D341Med (cell line): ENCODE measurements at places on chromosomes 4 and X.

DNA sequence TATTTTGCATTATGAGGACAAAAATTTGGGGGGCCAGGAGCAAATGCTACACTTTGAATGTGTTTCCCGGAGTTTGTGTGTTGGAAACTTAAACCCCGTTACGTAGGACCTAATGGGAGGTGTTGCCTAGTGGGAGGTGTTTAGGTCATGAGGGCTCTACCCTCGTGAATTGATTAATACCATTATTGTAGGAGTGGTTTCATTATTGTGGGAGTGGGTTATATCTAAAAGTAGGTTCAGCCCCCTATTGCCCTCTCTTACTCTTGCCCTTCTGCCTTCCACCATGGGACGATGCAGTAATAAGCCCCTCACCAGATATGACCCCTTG, 15.5 kb downstream of the UBA6 start:
- no peak for DNase-seq

DNA sequence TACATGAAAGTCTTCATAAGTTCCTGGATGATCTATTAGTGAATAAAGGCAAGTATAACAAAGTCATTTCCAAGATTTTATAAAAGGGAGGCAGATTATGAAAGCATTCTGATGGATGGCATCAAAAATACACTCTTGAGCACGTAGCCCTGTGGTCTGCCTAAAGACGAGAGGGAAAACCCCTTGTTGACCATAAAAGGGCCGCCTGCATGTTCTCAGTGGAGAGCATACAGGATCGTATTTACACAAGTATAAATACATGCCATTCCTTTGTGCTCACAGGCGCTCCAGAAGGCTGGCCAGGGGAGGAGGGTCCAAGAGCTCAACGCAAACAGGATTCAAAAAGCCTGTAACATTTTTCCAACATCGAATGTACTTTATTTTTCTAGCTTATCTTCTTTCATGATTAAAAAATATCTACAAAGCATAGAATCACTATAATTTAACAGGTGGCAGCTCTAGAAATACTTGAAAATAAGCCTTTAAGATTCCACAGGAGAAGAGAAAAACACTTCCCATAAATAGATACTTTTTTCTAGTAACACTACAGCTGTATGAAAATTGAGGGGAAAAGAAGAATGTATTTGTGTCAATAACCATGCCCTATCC, 29.6 kb downstream of the PDGFC start:
- DNase-seq = no peak

DNA sequence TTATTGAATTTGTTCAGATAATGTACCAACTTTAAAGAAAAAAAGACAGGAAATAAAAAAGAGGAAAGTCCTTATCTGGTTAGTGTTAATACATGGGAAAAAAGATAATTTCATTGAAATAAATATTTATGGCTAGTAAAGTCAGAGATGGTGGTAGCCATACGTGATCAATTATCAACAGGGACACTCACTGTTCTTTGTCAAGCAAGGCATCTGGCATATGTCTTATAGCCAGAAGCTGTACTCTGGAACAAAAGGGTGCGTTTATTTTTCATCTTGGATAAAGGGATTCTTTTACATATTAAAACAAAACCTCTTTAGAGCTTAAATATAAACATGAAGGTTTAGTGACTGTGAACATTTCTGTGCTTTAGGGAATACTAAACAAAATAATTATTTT, 26.7 kb downstream of the HDX start:
- DNase-seq = no peak

GRCh38 chr4:151955721-151956380, 195.0 kb upstream of the GATB start:
- no peak for DNase-seq

DNA sequence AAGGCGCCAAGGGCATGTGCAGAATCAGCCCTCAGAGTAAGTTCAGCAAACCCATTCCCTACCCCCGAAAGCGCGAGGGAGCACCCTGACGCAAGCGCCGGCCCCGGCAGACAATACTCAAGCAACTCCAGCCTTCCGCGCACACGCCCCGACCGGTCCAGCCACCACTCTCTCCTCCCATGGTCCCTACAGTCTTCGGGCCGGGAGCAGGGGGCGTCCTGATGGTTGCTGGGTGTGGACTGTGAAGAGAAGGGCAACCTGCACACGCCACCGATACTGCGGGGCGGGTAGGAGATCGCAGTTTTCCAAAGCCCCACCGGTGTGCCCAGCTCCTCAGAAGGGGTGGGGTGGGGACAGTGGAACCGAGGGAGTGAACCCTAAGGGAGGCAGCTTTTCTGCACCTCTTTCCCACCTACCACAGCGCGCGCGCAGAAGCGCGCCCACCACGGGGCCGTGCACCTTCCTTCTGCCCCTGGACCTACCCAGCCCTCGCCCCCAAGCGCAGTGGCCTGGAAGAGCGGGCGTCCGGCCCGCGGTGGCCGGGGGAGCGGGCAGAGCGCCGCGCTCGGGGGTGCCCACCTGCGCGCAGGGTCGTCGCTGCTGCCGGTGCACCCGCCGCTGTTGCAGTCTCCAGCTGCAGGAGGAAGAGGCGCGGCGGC, 650.2 kb upstream of the DIPK2B start:
- peak; percentile 58 for DNase-seq

DNA sequence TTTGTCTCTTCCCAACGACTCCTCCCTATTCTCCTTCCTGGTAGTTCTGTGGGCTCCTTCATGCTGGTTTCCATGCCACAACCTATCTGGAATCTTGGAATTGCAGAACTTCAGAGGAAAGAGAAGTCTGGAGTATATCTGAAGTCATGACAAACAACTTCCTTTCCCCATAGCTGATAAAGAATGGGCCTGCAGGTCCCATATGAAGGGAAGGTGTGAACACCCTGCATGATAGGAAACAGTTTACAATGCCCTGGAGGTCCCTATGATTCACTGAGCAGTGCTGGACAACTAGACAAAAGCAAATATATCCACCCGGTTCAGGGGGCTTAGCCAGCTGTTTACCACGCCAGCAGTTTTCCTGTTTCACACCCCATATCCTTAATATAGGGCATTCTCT, 19.4 kb downstream of the FAM9C start:
- no peak for DNase-seq

DNA sequence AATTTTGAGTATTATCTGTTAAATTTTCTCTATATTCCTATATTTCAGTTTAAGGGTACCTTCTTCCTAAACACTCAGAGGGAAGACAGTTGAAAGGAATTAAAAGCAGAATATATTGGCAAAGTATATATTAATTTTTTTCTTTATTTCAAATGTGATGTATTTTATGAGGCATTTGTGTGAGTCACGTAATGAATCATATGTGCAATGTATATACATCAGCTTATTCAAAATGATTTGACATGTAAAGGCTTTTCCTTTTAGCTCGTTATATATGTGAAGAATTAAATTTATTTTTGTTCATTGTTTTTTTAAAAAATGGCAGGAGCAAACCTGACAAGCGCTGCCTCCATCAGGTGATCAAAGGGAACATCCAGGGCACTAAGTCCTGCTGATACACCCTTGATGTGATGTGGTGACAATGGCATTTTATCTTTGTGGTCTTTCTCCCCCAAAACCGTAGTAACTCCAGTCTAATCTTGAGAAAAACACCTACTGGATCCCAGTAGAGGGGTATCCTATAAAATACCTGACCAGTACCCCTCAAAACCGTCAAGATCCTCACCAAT, 8.9 kb downstream of the WWC2 start:
- DNase-seq = no peak

DNA sequence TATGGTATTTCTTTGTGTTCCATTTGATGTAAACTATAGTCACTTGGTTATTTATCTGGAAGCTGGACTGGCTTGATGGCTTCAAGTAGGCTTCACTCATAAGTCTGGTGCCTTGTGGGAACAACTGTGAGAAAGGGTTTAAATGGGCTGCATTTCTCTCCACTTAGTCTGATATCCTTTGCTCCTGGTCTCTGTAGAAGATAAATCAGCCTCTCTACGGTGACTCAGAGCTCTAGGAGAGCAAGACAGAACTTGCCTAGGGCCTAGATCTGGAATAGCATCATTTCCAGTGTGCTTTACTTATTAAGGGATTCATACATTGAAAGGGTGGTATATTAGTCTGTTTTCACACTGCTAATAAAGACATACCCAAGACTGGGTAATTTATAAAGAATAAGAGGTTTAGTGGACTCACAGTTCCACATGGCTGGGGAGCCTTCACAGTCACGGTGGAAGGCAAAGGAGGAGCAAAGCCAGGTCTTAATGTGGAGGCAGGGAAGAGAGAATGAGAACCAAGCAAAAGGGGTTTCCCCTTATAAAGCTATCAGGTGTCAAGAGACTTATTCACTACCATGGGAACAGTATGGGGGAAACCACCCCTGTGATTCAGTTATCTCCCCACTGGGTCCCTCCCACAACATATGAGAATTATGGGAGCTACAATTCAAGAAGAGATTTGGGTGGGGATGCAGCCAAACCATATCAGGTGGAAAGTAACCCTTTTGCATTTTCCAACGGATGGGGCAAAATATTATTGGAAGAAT, 1746.4 kb upstream of the PCDH7 start:
- DNase-seq = no peak

DNA sequence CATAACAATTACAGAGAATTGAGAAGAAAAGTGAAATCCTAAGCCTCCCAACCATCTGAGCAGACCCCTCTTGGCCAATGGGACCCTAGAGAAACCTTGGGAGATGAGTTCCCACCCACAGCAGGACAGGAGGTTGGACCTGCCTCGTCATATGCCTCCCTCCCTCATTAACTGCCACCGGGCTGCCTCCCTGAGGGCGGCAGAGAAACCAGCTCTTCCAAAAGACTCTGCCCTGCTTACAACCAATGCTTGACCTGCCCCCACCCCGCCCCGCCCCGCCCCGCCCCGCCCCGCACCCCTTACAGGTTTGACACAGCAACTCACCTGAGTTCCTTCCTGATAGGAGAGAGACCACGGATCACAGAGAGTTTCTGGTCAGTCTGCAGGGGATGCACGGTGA, 86.1 kb downstream of the ADRA2C start:
- DNase-seq = no peak

DNA sequence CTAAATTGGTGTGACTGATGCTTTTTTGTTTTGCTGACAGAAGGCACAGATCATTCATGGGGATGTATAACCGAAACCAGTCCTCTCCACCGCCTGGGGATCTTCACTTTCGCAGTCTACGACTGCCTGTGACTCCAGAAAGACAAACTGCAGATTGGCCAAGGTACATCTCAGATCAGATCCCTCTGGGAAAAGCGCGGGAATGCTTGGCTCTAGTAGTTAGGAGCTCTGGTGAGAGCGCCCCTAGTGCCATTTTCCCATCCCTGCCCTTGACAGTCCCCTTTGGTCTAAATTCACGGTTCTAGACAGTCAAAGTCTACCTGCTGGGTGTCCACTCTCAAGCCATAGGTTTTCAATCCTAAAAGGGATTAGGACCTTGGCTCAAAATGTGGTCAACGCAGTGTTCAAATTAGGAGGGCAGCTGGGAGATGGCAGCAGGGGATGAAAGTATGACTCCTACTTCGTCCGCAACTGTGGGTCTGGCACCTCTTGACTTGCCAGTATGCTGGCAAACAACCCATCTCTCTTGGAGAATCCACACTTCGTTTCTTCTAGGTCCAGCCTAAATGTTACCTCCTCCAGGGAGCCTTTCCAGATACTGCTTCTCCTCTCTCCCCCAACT, 6.9 kb upstream of the HAND2 start:
- DNase-seq = peak; percentile 59

- no peak for DNase-seq
Measured at GRCh38 chr4:108398316-108398715, 222.1 kb upstream of the RPL34 start.

- DNase-seq = peak; percentile 71
Measured at GRCh38 chr4:6885953-6886557, 23.6 kb upstream of the TBC1D14 start.

- DNase-seq = peak; percentile 65
Measured at GRCh38 chrX:70196961-70197720, 19.9 kb downstream of the DGAT2L6 start.

GRCh38 chr4:86451560-86452330, 91.9 kb upstream of the MAPK10 start:
- no peak for DNase-seq

DNA sequence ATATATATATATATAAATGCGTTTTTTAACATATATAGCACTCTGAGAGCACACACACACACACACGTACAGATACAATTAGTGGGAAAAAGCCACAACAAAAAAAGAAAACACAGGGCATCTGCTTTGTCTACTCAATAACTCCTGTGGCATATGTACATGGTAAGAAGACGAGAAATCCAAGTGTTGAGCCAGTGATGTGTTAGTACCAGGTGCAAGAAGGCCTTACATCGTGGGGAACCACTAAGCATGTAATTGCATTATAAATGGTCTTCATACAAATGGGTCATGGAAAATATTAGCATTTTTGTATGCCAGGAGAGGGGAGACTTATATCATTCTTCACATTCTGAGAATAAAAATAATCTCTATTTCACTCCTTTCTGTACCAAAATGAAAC, 62.7 kb upstream of the FAM47B start:
- DNase-seq = no peak

GRCh38 chr4:159052315-159052714, 50.6 kb upstream of the RAPGEF2 start:
- no peak for DNase-seq

DNA sequence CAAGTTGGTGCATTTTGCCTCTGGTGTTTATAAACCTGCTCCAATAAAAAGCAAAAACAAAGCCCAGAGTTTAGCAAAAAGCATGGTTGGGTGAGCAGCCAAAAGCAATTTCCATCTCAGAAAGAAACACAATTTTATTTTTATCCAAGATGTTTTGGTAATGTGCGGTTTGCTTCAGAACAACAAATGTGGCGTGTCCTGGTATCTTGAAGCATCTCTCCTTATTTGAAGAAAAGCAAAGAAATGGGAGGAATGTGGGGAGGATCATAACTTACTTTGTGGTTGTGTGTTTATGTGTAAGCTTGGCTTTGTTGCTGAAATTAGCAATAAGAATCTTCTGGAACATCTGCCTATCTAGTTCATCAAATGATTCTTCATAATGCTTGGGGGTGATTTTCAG, 88.3 kb upstream of the DDX3X start:
- DNase-seq = no peak

- DNase-seq = peak; percentile 29
Measured at GRCh38 chrX:118847676-118848075, 24.1 kb downstream of the ZCCHC12 start.

DNA sequence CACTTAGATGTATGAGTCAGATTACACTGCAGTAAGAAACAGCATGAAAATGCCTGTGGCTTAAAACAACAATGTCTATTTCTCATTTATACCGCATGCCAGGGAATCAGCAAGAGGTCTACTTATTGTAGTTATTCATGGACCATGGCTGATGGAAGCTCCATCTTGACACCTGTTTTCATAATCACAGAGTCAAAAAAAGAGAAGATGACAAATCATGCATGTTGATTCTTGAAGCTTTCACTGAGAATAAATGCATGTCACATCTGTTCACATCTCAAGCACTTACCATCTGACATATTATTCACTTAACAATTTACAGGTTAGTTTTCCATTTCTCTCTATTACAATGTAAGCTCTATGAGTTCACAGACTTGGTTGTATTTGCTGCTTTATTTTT, 194.2 kb upstream of the SLITRK2 start:
- no peak for DNase-seq
